Neural progenitor cell (in vitro differentiated cells): ENCODE measurements at places on chromosomes 1 and 21. TPM values are rescaled to one million over a fixed set of nuclear protein-coding genes. Genes with fewer than 3 reads are reported as not detected.
A peak's percentile ranks its signal among the peaks of the same experiment; 100 is the strongest.

- DNase-seq: no peak
These were observed 78.3 kb downstream of the VWA5B1 start for GRCh38 chr1:20368866-20369470.

DNA sequence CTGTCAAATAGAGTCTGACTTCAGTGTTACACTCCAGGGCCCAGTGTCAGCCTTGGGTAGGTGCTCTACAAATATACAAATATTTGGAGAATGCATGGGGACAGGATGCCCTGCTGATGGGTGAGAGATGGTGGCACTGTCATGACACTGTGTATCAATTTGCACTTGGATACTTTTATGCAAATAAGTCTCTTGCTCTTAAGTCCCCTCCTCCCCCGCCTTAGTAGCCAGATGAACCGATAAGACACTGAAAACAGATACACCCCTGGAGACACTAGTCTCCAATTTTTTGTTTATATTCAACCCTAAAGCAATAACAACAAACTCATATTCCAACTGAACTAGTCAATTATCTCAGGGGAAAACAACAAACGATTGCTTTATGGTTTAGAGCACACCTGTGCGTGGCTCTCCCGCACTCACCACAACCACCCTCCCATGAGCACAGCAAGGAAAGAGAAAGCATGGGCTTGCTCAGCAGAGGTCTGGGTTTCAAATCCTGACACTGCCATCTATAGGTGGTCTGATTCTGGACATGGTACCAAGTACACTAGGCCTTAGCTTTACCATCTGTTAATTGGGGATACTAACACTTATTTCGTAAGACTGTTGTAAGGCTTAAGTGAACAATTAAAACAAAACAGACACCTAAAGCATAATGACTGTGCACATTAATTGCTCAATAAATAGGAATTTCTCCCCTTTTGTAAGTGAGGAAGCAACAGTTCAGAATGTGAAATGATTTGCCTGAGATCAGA, 50.3 kb downstream of the HIVEP3 start:
- DNase-seq: no peak

C4BPB gene
- not detected in 2 replicates for total RNA-seq

DNA sequence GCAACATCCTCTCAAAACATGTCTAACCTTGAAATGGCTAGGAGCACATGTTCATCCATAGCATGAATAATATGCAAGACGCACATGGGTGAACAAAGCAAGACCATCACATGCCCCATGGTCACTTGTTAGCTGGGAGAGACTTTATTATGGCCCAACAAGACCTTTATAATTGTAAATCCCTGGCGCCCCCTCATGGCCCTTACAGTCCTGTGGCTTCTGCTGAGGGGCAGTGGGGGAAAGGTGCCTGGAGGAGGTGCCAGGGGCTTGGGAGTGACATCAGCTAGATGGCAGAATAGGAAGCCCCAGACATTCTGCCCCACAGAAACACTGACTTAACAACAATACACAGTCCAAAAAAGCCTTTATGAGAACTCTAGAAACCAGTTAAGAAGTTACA, 51.7 kb downstream of the CSMD2 start:
- peak; percentile 68 for DNase-seq

BLZF1 gene
- 14.5 and 25.2 TPM in 2 replicates for total RNA-seq
